ENCODE measurements at places on chromosomes 3 and 15.

DNA sequence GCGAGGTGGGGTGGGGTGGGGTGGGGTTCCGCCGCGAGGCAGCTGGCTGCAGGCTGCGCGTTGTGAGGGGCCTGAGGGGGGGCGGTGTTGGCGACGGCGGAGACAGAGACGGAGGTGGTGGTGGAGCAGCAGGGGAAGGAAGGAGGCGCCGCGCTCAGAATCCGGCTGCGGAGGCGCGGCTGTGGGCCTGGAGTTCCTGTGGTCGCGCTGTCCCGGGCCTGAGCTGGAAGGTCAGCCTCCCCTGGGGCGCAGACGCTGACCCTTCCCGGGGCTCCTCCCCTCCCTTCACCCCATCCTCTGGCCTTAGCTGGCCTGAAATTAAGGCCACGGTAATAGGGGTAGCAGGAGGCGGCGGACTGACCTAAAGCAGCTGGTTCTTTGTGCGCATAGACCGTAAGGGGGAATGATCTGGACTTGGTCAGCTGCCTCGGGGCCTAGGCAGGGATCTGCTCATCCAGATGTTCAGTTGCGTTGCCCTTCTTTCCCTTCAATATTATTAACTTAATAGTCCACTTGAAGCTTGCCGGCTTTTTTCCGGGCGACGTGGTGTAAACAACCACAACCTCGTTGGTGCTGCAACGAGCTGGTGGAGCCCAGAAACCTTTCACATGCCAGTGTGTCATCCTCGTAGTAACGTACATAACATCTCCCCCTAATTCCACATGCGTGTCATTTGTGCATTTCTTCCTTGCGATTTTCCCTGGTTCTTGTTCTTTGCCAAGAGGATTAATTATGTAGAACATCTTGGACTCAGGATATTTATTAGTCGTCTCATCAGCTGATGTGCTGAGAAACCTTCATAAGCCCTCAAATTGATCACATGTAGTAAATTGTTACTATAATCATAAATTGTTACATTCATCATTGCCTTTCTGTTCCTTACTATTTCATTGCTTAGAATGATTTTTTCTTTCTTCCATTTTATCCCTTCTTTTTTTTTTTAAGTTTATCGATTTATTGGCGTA is 626 bp downstream of the SEC62 start:
- DNase-seq, result peak; percentile 25

- DNase-seq, result no peak
Measured at GRCh38 chr3:148906667-148907066, 41.6 kb downstream of the CPA3 start.

GRCh38 chr15:82305621-82306048 is 43.0 kb downstream of the SAXO2 start:
- DNase-seq, result no peak

- no peak for DNase-seq
Measured at GRCh38 chr3:107450254-107450893, 72.4 kb upstream of the BBX start.

DNA sequence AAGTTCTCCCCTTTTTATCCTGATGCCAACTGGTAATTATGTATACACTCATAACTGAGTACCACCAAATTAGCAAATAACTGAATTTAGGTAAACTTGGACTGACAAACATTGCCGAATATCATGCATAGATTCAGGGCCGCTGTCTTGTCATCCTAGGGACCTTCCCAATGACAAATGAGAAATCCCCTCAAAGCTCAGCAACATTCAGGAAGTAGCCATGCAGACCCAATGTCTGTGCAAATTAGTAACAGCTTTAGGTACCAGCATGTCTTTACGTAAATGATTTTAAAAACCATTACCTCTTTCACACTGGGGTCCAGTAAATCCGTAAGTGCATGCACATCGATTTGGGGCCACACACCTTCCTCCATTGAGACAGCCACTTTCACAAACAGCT is 49.5 kb downstream of the FBN1 start:
- no peak for DNase-seq

DNA sequence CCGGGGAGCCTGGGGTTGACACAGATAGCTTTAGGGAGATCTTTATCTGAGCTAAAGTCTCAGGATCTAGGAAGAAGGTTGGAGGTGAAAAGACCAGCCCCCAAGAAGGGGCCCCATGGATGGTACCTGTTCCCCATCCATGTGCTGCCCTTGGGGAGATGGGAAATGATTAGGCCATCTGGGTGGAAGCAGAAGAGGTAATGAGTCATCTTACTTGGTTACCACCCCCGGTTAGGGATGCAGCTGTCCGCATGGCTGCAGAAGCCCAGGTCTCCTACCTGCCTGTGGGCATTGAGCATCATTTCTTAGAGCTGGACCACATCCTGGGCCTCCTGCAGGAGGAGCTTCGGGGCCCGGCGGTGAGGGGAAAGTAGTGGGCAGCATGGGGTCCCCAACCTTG is 3.1 kb upstream of the CPLX3 start:
- DNase-seq, result no peak

- no peak for DNase-seq
Measured at GRCh38 chr15:56160966-56161365, 82.7 kb downstream of the RFX7 start.

DNA sequence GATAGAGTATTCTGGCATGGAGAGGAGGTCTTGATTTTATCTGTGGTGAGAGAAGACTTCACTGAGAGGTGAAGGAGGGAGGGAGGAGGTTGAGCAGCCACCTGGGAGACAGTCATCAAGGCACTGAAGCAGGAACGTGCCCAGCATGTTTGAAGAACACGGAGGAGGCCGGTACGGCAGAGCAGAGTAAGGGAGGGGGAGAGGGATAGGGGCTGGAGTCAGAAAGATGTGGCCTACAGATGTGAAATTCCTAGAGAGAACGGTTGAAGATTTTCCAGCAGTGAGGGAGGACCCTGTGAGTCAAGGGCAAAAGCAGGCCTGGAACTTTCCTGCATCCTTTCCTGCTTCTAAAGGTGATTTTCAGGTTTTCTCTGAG is 21.7 kb upstream of the IQCF6 start:
- no peak for DNase-seq

GRCh38 chr3:23928524-23928923 is 11.6 kb downstream of the RPL15 start:
- DNase-seq, result no peak

DNA sequence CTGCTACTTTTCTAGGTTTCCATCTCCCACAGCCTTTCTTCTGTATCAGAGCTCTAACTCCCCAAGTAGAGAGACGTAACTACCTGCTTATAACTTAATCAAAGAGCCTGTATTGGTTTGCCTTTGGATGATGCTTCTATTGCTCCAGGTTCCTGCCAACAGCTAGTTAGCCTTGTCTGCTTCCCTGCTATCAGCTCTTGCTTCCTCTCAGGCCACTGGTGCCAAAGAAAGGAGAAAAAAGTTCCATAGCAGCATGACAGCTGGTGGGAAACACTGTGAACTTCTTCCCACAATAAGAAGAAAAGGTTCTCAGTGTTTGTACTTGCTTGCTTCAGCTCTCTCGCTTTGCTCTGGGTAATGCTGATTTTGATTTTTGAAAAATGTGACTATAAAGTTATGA is 206.6 kb downstream of the GBE1 start:
- no peak for DNase-seq

DNA sequence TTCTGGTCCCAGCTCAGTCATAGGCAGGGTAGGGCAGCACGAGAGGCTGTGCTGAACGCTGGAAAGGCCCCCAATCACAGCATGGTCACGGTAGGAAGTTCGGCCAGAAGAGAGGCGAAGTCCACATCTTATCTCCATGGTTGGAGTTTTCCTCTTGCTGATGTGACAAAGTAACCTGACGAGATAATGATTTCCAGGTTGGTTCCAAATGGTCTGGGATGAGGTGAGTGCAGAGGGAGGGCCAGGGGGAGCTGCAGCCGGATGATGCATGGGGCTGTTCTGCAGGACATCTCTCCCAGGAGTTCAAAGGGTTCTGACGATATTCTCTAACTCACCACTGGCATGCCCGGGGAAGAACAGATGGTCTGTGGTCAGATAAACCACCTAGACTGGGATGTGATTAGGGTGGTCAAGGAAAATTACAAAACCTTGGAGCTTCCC is 83.2 kb upstream of the WNT5A start:
- DNase-seq, result no peak

DNA sequence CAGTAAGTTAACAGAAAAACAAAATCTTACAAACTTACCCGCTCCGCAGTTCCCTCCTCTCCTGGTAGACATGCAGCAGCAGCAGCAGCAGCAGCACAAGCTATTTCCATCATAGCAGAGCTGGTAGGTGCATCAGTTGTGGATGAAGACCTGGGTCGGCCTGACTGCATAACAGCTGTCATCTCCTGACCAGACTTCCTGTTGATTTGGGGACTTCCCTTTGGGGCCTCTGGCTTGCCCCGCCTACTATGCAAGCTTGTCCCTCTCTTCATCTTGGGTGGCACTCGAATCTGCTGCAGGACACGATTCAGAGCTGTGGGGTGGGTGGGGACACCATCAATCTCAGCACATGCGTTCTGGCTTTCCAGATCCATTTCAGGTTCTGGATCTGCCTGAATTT is 65.7 kb downstream of the TMCC1 start:
- DNase-seq, result peak; percentile 28

GRCh38 chr15:68617001-68617400 is 38.2 kb downstream of the CORO2B start:
- DNase-seq, result no peak

- no peak for DNase-seq
Measured at GRCh38 chr3:45994419-45995235, 997 bp downstream of the FYCO1 start.

GRCh38 chr3:49715611-49716121 is 3.8 kb downstream of the AMIGO3 start:
- no peak for DNase-seq

GRCh38 chr15:68204361-68204760 is 771 bp downstream of the CALML4 start:
- DNase-seq, result no peak

DNA sequence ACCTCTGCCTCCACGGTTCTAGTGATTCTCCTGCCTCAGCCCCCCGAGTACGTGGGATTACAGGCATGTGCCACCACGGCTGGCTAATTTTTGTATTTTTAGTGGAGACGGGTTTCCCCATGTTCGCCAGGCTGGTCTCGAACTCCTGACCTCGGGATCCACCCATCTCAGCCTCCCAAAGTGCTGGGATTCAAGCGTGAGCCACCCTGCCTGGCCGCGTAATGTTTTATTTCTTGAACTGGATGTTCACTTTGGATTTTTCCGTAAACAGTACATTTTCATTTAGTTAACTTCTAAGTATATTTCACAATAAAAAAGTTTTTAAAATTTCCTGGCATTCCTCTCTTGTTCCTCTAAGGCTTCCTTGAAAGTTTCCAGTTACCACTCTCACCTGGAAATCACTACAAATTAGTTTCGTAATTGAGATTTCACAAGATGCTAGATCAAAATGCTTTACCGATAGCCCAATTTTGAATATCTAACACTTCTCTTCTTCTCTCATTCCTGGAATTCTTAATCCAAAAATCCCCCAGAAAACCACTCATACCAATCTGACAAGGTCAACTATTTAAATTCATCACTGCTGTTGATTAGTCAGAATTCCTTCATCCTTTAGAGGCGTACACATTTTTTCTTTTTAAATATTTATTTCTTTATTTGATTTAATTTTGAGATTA is 44.7 kb upstream of the INO80 start:
- DNase-seq, result no peak

DNA sequence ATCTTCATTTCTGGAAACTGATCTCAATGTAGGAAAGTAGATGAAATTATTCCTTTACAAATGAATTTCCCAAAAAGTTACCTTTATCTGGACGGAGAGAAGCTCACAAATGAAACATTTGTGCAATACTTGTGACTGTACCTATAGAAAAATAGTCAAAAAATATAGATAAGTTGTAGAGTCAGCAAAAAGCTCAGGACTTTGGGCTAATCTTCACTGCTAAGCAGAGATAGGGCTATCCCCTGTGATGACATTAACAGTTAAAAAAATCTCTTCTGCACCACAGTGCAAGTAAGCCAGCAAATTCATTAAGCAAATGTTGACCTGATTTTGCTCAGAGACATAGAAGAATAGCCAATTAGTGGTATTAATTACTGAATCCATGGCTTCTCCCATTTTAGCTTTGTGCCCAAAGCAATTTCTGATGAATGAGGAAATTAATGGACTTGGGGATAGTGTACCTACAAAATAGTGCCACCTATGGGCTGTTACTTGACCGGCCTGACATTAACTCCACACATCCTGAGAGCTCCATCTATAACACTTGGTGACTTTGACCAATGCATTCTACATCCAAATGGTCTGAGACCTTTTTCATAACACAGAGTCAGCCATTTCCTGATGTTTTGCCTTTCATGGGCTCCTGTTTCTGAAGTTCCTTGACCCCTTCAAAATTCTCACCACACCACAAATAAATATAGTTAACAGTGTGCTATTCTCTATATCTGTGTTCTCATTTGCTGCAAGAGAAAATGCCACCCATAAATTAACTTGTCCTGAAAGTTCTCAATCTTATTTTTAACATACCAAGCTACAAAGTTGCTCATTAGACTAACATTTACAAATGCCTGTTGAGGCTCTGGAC is 105.0 kb downstream of the SSR3 start:
- DNase-seq, result no peak

- DNase-seq, result no peak
Measured at GRCh38 chr15:36468746-36469145, 110.7 kb upstream of the CDIN1 start.

- no peak for DNase-seq
Measured at GRCh38 chr3:188486126-188486525, 332.2 kb downstream of the LPP start.

DNA sequence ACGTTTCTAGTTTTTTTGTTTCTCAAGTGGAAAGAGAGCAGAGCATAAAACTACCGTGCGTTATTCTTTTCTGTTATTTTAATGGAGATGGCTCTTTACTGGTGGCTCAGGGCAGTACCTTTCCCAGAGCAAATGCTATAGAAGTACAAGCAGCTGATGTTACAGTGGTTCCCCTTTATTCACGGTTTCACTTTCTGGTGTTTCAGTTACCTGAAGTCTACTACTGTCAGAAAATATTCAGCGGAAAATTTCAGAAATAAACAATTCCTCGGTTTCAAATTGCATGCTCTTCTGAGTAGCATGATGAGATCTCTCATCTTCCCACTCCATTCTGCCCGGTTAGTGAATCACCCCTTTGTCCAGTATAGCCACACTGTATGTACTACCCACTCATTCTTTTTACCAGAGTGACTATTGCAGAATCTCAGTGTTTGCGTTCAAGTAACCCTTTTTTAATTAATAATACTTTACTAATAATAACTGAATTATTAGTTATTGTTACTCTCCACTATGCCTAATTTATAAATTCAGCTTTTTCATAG is 597.5 kb upstream of the ROBO2 start:
- DNase-seq, result no peak

GRCh38 chr3:38264353-38264771 is 1.2 kb upstream of the SLC22A13 start:
- DNase-seq, result no peak

GRCh38 chr15:38685686-38686339 is 121.2 kb upstream of the RASGRP1 start:
- no peak for DNase-seq

GRCh38 chr3:69290006-69290405 is 95.9 kb downstream of the FRMD4B start:
- no peak for DNase-seq

DNA sequence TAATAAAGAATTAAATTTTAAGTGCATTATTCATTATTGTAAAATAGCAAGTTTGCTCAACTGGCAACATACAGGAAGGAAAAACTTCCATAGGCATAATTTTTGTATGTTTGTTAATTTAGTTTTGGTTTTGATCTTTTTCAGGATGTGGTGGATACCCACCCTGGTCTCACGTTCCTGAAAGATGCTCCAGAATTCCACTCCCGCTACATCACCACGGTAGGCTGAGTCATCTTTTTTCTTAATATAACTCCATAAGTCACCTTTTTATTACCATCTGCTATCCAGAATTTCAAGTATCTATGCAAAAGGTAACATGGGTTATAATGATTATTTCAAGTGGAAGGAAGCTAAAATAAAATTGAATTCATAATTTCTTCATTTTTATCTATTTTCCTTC is 104.8 kb downstream of the PPP2R3A start:
- no peak for DNase-seq

Measured in gastrocnemius medialis (tissue), 4 donors.